Stimulated activated CD8-positive, alpha-beta memory T cell treated with anti-CD3 and anti-CD28 coated beads, Interleukin-4, amount 100 ng/mL, for 4 hours (primary cell): ENCODE measurements at places on chromosomes 11 and 22.

GRCh38 chr22:27416511-27417420, 384.8 kb downstream of the MN1 start:
- no peak for DNase-seq

GRCh38 chr11:47616726-47617416, 22.7 kb upstream of the C1QTNF4 start:
- no peak for DNase-seq

GRCh38 chr11:69459848-69460539, 21.5 kb upstream of the LINC01488 start:
- DNase-seq = no peak

- no peak for DNase-seq
These were observed 13.5 kb downstream of the TXN2 start for GRCh38 chr22:36467946-36468345.

- no peak for DNase-seq
These were observed 28.9 kb downstream of the NAP1L4 start for GRCh38 chr11:2963112-2963754.

GRCh38 chr11:26556582-26556981, 15.5 kb downstream of the MUC15 start:
- DNase-seq = no peak

- DNase-seq = no peak
These were observed 25.0 kb downstream of the ADA2 start for GRCh38 chr22:17194213-17194612.

DNA sequence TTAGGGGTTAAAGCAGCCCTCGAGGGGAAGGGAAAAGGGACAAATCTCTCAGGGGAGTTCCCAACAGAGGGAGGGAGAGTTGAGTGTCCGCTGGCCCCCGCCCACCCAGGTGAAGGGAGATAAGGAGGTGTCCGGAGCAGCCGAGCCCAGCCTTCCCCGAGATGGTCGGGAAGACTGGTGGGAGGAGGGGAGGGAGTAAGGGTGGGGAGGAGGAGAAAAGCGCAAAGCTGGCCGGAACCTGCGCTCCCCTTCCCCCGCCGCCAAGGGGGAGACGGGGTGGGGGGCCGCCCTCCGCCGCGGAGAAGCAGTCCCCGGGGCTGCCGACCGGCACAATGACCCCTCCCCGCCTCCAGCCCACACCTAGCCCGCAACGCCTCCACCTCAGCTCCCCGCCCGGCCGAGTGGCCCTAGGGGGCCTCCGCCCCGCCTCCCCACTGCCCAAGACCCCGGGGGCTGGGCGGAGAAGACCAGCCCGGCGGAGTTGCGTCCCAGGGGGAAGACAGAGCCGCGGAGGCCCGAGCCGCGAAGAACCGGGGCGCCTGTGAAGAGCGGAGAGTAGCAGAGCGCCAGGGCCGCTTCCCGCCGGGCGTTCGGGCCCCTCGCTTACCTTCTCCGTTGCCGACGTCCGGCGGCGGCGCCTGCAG, 479 bp downstream of the RSF1 start:
- DNase-seq = peak; percentile 7

GRCh38 chr11:107908211-107908610, 20.0 kb upstream of the RAB39A start:
- no peak for DNase-seq
